HEK293T (cell line): ENCODE measurements at places on chromosomes 13 and 19.

- no peak for DNase-seq
Observed at GRCh38 chr13:59408738-59409137, 755.0 kb downstream of the DIAPH3 start.

GRCh38 chr13:24065176-24065575 is 95.3 kb upstream of the SPATA13 start:
- no peak for DNase-seq

- DNase-seq: no peak
Observed at GRCh38 chr19:3603121-3603811, 3.4 kb downstream of the TBXA2R start.

- DNase-seq: no peak
Observed at GRCh38 chr19:49309087-49309486, 15.9 kb downstream of the SLC6A16 start.

DNA sequence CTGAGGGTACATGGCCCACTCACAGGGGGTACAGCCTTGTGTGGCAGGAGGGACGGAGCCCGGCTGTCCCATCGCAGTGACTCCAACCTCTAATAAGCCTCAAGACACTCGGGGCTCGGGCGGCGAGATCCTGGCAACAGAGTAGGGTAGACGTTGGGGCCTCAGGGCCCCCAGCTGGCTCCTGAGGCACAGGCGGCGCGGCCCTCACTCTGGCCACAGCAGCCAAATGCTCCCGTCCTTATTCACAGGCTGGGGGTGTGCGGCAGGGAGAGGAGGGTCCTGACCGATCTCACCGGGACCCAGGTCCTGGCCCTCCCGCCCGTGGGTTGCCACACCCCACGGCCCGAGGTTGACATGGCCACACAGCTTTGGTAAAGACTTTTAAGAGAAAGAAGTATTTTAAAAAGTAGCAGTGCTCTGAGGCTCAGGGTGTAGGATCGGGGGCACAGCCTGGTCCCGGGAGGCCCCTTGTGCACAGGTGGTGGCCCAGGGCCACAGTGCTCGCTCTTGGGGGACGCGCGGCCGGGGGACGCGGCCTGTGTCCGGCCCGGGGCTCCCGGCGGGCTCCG is 7.6 kb downstream of the SLC39A3 start:
- no peak for DNase-seq

DNA sequence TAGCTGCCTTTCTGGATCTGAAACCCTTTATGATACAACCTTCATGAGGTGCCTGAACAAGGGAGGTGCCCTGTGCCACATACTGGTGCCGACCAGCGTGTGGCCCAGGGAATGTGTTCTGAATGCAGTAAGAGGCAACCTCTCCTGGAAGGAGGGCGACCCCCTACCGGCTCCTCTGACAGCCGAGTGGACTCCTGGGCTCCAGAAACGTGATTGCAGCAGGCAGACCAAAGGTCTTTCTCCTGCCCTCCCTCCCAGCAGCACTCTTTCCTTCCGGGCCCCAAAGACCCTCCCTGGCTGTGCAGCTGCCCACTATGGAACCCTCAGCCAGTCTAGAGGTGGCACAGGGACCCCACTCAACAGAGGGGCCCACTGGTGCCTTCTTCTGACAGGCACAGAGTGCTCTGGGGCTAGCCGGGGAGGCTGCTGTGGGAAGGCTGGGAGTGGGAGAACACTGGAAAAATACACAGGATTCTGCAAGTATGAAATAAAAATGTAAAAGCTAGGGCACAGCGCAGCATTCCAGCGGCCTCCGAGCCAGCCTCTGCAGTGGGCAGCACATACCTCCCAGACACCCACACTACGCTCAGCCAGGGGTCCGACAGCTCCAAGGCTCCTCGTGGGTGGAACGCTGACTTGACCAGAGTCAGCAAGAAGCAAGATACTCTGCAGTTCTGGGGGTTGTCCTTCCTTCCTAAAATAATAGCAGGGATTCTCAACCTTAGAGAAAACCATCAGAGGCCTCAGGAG is 14.9 kb downstream of the SH3GL1 start:
- DNase-seq: no peak

DNA sequence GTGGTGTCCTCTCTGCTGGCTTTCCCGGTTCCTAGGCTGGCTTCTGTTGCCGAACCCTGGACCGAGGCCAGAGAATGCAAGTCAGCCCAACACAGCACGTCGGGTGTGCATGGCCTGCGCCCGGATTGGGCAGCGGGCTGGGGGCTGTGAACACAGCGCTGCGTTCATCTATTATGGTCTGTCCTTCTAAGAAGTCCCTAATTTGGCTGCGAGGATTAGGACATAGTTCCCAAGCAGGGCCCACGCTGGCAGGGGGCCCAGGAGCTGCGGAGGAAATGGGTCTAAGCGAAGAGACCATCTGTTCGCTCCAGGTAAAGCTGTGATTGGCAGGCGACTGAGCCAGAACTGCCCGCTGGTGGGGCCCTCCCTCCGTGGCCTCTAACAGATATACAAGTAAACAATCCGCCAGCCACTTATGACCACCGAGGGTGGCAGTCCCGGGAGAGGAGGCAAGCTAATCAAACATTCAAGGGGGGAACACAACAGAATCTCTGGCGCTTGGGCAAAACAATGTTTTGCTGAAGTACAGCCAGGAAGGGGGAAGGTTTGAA is 6.0 kb downstream of the SYCE2 start:
- peak; percentile 45 for DNase-seq

GRCh38 chr13:98504371-98504963 is 72.4 kb downstream of the STK24 start:
- DNase-seq: no peak

GRCh38 chr19:39832341-39833083 is 1.4 kb downstream of the DYRK1B start:
- no peak for DNase-seq

DNA sequence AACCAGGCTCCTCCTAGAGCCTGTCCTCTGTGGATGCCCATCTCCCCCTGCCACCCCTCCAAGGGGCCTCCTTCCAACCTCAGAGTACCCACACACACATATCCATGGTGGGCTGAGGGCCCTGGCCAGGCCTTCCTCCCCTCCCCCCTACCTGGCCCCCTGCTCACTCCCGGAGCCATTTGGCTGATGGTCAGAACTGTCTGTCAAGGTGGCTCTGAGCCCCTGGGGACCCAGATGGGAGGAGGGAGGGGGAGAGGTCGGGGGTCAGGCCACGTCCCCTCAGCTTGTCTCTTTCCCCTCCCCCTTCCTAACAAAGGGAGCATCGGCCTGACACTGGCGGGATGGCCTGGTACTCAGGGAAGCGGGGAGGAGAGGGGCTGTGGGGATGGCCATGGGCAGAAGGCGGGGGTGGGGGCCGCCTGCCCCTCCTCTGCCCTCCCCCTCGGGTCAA is 18.7 kb upstream of the POU2F2 start:
- DNase-seq: no peak

GRCh38 chr19:15115080-15115479 is 7.9 kb downstream of the SYDE1 start:
- DNase-seq: no peak

DNA sequence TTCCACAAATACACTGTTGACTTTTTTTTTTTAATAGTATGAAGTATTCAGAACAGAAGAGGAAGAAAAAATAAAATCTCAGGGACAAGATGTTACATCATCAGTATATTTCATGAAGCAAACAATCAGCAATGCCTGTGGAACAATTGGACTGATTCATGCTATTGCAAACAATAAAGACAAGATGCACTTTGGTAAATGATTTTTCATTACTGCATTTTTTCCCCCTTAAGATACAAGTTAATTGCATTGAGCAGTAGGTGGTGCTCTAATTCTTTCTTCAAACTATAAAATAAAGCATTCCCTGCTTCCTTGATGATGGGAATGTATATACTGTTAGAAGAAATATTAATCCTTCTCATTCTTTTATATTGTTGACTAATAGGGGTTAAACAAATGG is 17.1 kb downstream of the UCHL3 start:
- DNase-seq: no peak

- DNase-seq: no peak
Observed at GRCh38 chr13:48806522-48806921, 152.8 kb downstream of the CYSLTR2 start.

DNA sequence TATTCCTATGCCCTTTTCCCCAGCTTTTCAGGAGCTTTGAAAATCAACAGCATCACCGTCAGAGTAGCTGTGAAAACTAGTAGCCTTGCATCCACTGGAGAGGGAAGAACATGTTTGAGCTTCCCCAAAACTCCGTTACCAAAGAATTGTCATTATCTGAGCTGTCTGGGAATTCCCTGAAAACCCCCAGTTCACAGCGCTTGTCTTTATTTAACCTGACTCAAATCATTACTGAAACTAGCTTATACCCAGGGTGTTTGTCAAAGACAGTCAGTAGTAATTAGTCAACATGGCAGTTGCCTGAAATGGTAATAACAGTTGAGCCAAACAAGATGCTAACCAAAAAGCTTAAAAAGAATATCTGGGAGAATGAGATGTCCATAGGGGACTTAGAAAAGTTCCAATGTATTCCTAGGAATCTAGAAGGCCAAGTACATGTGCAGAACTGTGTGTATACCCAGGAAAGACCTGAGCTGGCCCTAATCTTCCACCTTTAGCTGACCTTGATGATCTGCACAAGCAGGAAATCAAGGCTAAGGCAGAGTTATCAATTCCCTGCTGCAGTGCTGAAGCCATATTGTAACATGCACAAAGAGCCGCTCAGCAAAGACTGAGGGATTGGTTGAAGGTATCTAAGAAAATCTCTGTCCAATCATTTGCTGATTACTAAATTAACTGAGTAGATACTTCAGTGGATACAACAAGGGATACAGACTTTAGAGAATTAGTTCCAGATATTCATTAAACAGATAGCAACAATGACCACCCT is 130.8 kb downstream of the KL start:
- DNase-seq: no peak

- DNase-seq: no peak
Observed at GRCh38 chr13:110885966-110886869, 28.7 kb downstream of the ANKRD10 start.

DNA sequence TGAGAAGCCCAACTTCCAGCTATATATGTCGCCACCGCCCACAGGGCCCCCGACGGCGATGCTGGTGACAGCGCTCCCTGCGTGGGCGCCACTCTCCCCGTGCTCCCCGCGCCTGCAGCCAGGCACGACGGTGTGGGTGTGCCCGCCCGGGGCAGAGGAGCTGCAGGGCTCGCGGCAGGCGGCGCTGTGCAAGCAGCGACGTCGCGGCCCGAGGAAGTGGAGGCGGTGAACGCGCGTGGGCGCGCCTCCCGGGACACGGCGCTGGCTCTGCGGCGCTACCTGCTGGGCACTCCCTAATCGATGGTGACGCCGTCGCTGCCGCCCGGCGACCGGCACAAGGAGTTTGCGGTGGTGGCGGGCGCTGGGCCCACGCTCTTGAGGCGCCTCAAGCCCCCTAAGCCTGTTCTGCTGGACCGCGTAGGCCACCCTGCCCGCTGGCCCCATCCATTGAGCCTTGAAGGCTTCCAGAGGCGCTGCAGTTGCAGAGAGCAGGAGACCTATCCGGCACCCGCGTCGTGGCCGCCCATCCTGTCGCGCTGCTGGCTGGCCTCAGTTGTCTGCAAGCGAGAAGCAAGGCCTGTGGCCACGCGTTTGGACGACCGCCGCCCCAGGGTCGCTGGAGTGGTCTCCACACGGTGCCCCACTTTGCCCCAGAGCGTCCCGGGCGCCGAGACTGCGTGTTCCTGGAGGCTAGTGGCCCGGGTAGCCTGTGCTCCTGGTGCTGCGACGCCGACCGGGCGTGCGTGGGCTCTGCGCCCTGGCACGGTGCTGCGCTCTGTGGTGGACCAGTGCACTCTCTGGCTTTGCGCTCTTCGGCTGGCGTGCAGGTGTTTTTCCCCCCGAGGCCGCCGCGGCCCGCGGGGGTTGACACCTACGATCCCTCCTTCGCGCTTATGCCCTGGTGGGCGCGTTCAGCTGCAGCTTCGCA is 23.1 kb downstream of the LRFN3 start:
- DNase-seq: peak; percentile 36

- DNase-seq: no peak
Observed at GRCh38 chr19:15787611-15788155, at the start of gene OR10H5. OR10H5 (plus strand) TSS chr19:15787661; CDS start chr19:15794049, 6,388 bp downstream.

DNA sequence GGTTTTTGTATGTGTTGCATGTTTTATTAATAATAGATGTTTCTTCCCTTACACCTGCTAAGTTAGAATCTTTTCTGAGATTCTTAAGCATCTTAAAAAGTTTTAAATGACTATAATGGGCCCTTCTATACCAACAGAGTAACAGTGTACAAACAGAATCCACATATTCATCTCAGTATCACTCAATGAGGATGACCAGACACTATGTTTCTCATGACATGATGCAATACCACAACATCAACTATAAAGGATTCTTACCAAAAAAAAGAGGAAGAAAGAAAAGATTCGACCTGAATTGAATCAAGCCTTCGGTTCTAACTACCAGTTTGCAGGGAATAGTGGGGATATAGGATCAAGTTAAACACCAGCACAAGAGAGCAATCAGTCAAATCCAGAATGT is 56.5 kb downstream of the INTS6 start:
- no peak for DNase-seq

DNA sequence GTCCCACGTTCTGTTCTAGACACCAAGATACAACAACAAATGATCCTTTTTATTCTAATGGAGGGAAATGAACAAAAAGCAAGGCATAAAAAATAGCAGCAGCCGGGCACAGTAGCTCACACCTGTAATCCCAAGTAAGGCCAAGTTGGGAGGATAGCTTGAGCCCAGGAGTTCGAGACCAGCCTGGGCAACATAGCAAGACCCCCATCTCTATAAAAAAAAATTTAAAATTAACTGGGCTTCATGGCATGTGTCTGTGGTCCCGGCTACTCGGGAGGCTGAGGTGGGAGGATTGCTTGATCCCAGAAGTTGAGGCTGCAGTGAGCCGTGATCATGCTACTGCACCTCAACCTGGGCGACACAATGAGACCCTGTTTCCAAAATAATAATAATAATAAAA is 1.0 kb downstream of the MIA start:
- no peak for DNase-seq

- no peak for DNase-seq
Observed at GRCh38 chr13:105616333-105617075, 919.0 kb downstream of the EFNB2 start.

- no peak for DNase-seq
Observed at GRCh38 chr13:19596960-19597361, 35.6 kb upstream of the TPTE2 start.

- DNase-seq: no peak
Observed at GRCh38 chr19:43545981-43546380, 13.0 kb downstream of the ZNF575 start.
